ENCODE measurements at places on chromosomes 3 and 15.
A peak's percentile ranks its signal among the peaks of the same experiment; 100 is the strongest.

DNA sequence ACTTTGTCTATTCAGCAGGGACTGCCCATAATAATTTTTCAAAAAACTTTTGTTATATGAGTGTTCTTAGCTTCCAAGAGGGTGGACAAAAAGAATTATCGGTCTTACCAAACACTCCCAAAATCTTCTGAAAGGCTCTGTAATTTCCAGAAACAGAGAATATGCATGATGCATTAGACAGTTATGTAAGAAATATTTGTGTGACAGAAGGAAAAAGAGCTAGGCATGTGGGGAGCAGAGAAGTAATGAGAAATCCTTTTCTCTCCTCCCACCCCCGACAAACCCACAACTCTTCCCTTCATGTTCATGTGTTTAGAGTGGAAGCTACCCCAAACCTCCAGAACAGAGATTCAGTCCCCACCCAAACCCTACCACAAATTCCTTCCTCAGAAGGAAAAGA is 86.8 kb downstream of the MYO5A start:
- DNase-seq, result peak; percentile 11

- DNase-seq, result no peak
Measured at GRCh38 chr3:111824351-111824750, 34.7 kb upstream of the PHLDB2 start.

DNA sequence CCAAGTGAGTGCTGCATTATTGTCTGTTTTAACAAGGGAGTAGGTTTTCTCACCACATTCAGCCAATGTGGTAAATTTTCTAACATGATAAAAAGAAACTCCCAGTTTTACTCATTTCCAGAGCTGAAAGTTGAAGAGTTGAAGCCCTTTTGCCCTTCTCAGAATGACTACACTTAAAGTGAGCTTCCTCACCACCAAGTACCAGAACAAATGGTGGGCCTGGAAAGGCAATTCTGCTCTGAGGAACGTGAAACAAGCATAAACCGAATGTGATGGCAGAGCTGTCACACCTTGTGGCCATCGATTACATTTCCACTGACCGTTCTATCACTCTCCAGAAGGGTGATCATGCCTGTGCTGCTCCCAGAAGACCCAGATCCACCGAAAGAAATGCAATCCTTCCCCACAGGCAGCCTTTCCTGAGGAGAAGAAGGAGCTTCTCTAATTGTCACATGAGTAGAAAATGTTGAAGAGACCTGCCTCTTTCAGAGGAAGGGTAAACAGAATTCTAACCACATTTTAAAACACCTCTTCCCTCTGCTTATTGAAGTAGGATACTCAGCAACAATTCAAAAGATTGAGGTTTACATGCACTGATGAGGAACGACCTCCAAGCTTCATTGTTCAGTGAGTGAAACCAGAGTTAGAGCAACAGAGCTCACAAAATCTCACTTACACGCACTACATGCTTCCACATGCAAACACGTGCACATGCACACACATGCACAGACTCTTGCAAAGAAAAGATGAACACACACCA is 21.4 kb upstream of the CCR9 start:
- DNase-seq, result no peak

- no peak for DNase-seq
Measured at GRCh38 chr15:57285386-57285785, 90.9 kb upstream of the CGNL1 start.

- no peak for DNase-seq
Measured at GRCh38 chr3:126414406-126414805, 19.7 kb downstream of the CFAP100 start.

- no peak for DNase-seq
Measured at GRCh38 chr15:31148297-31149087, 47.0 kb upstream of the TRPM1 start.

DNA sequence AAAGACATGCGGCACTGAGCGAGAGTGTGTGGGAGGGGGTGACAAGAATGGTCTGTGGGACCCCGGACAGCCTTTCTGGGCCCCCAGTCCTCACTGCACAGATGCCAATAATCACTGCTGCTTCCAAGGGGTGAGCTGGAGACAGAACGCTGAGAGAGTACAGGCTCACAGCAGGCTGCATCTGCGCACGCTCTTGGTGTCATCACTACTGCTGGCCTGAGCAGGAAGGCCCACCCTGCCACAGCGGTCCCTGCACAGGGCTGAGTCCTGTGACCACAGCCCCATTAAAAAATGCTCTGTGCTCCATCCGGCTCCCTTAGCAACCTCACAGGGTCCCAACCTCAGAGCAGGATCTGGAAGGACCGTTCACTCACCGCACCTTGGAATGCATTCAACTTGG is 205.5 kb upstream of the NSMCE3 start:
- no peak for DNase-seq

DNA sequence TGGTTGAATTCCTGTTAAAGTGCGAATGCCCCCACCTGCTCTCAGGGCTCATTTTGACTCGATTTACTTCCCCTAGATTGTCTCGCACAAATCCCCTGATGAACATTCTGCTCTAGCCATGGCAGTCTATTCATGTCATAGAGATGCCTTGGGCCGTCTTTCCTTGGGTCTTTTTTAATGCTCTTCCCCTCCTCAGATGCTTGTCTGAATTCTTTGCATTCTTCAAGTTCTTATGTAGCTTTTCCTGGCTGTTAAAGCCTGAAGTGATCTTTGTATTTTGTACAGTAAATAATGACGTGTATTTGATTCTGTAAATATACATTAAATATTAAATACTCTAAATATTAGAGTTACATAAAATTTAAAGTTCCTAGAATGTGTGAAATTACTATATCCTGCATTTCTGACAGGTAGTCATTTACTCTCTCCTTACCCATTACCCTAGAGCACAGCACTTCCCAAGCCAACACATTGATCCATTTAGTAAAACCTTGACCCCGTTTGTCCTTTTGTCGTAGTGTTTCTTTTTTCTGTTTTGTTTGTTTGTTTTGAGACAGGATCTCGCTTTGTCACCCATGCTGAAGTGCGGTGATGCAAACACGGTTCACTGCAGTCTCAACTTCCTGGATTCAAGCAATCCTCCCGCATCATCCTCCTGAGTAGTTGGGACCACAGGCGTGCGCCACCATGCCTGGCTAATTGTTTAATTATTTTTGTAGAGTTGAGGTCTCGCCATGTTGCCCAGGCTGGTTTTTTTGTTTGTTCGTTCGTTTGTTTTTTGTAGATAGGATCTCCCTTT is 47.9 kb downstream of the YEATS2 start:
- peak; percentile 56 for DNase-seq

- DNase-seq, result no peak
Measured at GRCh38 chr3:58690490-58690889, 23.9 kb upstream of the FAM3D start.

DNA sequence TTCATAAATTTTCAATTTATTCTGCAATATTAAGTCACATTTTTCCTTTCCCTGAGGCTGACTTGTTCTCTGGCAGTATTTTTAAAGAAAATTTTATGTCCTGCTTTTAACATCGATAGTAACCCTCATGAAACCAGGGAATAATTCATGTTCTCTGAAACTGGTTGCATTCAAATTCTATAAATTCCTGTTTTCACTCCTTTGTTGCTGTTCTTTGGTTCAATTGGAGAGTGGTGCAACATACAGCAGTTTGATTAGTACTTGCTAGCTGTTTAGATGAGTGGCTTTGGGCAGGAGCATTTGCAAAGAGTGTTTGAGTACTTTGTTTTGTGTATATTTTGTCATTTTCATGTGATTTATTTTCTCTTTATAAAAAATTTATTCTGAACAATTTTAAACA is 19.2 kb downstream of the ZIC1 start:
- DNase-seq, result no peak

- no peak for DNase-seq
Measured at GRCh38 chr3:139601191-139601961, 61.8 kb upstream of the RBP1 start.

GRCh38 chr15:93420050-93420452 is 331.0 kb upstream of the RGMA start:
- no peak for DNase-seq

DNA sequence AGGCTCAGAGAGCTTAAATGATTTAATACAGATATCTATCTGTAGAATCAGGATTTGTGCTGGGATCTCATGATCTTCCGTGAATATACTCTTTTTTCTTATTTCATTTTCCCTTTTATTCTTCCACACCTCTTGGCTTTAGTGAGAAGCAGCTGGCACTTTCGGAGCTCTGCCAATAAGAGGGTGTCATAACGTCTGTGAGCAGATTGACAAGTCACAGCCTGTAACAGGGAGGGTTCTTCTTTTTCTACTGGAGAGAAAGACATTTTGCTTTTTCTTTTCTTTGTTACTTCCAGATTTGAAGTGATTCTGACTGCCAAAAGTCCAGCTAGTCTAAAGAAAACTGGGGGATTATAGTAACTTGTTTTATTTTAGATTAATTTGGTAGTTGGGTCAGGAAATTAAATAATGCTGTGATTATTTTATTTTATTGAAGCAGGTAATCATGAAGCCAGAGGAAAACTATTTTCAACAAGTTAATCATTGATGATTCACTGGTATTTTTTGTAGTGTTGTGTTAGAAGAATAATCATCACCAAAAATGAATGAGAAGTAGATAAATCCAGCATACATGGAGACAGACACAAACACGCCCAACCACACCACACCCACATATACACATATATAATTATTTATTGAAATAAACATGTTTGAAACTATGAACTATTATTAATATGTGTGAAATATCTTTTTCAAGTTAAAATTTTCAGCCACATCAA is 69.8 kb downstream of the TNFAIP8L3 start:
- DNase-seq, result peak; percentile 19

GRCh38 chr15:54810031-54810430 is 386.7 kb downstream of the RSL24D1 start:
- no peak for DNase-seq

- DNase-seq, result no peak
Measured at GRCh38 chr3:42703695-42704025, 1.1 kb upstream of the HHATL start.

GRCh38 chr15:60390871-60391501 is 6.8 kb downstream of the ANXA2 start:
- peak; percentile 87 for DNase-seq

GRCh38 chr3:65714134-65714533 is 324.6 kb downstream of the MAGI1 start:
- peak; percentile 31 for DNase-seq

- peak; percentile 70 for DNase-seq
Measured at GRCh38 chr3:146589899-146590508, 15.1 kb downstream of the PLSCR5 start.

Data from cardiac fibroblast (primary cell).